ENCODE measurements at places on chromosomes 16 and 17.

DNA sequence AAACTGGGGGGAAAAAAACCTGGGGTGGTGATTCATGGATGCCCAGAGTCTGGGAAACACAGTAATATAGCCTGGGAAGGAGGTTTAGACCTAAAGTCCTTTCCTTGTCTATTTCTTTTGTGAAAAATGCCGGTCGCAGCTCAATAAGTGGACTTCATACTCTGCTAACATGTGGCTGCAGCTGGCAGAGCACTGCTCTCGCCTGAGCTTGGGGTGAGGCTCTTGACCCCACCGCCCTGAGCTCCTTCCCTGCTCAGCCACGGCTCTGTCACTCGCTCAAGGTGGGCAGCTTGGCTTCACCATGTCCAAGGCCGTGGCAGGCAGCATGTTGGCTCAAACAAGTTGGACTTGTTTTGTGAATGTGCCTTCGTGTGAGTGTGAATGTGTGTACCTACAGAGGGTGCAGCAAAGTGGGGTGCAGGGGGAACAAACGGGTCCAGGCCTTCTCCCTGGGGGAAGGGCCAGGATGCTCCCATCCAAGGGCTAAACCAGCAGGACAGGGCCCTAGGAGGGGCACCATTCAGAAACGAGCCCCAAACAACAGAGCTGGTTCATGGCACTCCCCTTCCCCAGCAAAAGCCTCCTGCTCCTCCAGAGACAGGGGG is 4.9 kb downstream of the FA2H start:
- no peak for DNase-seq

DNA sequence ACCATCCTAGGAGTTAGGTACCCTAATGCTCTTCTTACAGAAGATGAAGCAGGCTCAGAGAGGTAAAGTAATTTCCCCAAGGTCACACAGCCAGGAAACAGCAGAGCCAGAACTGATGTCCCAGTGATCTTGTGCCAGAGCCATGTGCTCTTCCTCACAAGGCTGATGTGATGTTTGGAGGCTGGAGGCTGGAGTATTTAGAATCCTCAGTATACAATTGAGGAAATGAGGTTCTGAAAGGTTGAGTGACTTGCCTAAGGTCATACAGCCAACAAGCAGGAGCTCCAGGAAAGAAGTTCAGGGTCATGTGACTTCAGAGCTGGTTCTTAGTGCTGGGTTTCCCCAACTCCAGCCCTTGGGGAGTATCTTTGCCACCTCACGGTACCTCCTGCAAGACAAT is 18.5 kb downstream of the ITPRIPL2 start:
- DNase-seq, result no peak

- DNase-seq, result peak; percentile 75
These were observed 74.0 kb downstream of the CMC2 start for GRCh38 chr16:80932708-80933095.

DNA sequence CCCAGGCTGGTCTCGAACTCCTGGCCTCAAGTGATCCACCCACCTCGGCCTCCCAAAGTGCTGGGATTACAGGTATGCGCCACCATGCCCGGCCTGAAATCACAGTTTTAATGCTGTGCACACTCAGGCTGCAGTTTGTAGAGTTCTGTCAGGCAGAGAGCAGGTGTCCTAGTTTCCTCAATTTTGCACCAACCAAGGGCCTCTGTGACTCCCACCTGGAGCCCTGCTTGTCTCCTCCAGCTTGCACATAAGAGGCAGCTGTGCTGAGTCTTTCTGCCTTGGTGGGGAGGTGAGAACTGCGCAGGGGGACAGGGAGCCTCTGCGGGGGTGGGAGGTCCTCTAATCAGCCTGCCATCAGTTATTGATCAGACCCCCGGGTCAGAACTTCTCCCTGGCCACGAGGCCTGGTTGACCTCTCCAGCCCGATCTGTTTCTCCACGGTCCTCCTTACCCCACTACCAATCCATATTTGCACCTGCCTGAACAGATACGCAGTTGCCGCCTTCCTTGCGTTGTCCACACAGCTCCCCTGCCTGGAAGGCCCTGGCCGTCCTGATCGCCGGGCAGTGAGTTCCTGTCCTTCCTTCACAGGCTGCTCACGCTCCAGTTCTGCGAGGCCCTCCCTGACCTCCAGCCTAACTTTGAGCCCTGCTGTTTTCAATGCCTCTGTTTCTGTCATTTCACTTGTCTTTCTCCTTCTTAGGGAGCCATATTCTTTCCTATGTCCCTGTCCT is 48.1 kb upstream of the SIAH1 start:
- DNase-seq, result no peak

DNA sequence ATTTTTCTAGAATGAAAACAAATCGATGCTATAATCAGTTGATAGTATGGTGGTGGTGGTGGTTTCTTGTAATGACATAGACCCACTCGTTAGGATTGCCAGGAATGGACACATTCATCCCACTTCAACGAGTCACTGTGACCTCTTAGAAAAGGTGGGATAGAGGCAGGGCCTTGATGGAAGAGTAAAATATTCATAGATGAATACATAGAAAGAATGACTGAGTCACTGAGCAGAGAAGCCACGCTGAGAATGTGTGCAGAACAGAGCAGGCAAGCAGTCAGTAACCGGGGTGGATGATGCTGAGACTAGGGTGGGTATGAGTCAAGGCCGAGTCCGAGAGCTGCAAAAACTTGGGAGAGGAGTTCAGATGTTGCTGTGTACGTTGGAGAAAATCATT is 129.9 kb downstream of the PITPNC1 start:
- DNase-seq, result no peak

DNA sequence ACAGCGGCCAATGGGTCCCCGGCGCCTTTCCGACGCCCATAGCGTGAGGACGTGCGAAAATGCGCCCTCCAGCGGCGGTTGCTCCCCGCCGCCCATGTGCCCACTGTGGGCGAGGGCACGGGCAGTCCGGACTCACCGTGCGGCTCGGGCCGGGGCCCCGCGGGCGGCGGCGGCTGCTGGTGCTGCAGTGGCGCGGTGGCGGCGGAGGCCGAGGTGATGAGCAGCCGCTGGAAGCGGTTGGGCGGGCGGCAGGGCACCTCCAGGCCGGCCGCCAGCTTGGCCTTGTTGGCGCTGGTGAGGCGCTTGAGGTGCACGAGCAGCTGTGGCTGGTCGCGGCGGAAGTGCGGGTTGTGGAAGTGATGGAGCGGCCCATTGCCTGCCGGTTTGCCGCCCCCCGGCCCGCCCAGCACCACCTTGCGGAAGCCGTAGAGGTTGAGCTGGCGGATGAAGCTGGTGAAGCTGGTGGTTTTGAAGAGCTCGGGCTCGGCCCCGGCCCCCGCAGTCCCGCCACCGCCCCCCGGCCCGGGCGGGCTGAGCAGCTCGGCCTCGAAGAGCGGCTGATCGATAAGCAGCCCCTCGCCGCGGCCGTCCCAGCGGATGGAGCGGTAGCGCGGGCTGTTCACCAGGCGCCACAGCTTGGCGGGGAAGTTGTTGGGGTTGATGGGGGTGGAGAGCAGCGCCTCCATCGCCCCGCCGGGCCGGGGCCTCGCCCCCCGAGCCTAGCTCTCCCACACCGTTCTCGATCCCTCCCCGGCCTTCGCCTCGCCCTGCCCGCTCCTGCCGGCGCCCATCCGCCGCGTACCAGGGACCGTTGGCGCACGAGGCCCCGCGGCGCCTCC is at the start of gene HSF5:
HSF5 (minus strand) TSS at position 820 of the 839 bp plus-strand sequence; CDS start at position 686, 134 bp downstream.
- peak; percentile 19 for DNase-seq

DNA sequence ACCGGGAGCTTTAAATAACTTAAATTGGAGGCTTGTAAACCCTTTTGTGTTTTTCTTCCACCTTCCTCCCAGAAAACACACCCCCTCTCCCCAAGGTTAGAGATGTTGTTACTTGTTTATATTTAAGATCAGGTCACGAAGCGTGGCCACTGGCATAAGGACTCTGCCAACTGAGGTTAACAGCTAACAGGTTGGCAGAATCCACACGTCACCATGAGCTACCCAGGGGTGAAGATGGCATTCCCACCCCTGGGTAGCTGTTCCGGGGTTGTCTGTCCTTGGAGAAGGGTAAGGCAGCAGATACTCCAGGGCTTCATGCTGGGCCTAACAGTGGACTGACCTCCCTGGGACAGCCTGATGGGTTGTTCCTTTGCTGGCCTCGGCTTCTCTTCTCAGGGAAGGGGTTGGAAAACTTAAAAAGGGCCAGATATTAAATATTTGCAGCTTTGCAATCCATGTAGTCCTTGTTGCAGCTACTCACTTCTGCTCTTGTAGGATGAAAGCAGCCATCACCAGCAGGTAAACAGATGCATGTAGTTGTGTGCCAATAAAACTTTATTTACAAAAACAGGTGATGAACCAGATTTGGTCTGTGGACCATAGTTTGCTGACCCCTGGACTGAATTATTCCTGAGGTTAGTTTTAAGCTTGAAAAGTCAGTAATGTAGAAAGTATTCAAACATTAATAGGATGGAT is 148.6 kb downstream of the MSI2 start:
- DNase-seq, result no peak

GRCh38 chr17:38463451-38463858 is 35.2 kb downstream of the ARHGAP23 start:
- DNase-seq, result peak; percentile 85

DNA sequence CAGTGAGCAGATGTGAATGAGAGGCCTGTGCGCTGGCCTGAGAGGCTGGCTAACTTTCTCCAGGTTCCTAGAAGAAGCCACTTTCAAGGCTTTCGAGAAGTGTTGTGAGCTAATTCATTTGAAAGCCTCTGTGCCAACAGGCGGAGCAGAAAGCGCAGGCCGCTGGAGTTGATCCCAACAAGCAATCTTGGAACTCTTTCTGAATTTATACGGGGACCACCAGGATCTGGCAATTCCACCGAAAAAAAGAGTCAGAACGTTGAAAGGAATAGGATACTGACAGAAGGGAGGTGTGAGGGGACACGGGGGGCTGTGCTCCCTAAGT is 71.3 kb upstream of the METRNL start:
- no peak for DNase-seq

GRCh38 chr17:61002316-61002736 is 324.7 kb downstream of the BCAS3 start:
- no peak for DNase-seq

DNA sequence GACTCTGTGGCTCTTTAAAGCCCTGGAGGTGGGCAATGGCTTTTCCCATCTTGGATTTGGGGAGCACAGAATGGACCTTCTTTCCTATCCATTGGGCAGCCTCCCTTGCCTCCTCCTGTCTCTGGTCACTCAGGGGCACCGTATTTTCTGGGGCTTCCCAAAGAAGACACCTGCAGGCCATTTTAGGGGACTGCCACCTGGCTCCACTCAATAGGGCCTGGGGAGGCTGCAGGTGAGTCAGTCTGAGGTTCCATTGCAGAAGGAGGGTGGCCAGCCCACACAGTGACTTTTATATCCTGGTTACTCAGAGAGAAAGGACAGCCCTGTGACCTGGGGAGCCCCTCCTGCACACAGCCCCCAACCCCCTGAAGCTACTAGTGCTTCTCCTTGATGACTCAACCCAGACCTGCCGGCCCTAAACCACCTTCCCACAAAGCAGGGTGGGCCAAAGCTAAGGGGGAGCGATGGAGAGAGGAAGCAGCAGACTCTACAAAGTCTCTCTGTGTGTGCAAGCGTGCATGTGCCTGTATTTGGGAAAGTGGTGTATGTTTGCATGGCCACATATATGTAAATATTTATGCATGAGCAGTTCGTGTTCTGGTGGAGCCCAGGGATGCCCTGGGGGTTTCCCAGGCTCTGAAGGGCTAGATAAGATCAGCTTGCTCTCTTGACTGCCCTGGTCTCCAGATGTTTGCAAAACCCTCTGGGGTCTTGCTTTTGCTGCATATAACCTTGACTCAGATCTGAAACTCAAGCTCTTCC is 5.0 kb downstream of the CX3CL1 start:
- DNase-seq, result no peak

DNA sequence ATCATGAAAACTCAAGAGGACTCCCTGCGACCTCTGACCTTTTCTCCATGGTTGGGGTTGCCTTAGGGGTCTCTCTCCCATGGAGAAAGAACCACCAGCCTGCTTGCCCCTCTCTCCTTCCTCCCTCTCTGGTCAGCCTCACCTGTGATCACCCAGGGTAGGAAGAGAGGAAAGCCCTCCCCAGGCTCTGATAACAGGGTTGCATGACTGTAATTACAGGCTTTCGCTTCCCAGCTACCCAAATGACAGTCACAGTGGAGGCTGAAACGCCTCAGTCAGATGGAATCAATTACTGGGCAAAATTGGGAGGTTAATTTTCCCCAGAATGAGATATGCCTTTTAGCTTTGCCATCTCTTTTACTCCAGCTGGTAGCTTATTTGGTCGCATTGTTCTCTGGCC is 265.8 kb upstream of the SOX9 start:
- no peak for DNase-seq
